ENCODE measurements at places on chromosomes 16 and 17.

DNA sequence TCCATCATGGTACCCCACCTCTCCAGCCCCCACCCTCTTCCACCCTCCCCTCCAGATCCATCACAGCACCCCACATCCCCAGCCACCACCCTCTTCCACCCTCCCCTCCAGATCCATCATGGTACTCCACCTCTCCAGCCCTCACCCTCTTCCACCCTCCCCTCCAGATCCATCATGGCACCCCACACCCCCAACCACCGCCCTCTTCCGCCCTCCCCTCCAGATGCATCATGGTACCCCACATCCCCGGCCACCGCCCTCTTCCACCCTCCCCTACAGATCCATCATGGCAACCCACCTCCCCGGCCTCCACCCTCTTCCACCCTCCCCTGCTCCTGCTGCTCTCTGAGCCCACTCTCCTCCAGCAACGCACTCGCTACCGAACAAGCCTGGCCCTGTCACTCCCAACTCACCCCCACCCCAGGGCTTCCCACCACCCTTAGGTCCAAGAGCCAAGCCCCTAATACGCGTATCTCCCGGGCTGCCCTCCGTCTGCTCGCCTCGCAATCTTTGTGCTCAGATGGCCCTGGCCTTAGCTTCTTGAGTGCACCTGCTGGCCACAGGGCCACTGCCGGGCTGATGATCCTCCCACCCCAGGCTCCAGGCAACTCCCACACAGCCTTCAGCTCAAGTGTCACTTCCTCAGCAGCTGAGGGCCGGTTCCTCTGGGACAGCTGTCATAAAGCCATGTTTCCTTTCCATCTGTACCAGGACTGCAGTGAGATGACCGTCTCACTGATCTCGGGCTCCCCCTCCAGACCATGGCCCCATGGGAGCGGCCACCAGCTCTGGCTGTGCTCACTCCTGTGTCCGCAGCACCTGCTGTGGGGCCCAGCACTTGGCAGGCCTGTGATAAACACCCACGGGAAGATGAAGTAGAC, 25.5 kb downstream of the KDM8 start:
- DNase-seq = peak; percentile 52

DNA sequence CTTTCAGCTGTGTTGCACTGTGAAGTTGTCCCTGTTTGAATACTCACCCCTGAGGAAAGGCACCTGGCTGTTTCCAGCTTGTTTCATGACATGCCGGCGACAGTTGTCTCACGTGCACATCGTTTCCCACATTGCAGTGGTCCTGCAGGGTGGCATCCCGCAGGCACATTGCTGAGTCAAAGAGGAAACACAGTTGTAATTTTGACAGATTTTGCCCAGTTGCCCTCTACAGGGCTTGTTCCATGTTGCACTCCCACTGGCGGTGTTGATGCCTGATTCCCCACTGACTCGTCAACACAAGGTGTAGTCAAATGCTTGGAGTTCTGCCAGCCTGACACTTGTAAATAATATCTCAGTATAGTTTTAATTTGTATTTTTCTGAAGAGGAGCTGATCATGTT, 23.8 kb downstream of the EPN2 start:
- no peak for DNase-seq

GRCh38 chr16:72797621-72798020, 250.3 kb downstream of the ZFHX3 start:
- DNase-seq = no peak

DNA sequence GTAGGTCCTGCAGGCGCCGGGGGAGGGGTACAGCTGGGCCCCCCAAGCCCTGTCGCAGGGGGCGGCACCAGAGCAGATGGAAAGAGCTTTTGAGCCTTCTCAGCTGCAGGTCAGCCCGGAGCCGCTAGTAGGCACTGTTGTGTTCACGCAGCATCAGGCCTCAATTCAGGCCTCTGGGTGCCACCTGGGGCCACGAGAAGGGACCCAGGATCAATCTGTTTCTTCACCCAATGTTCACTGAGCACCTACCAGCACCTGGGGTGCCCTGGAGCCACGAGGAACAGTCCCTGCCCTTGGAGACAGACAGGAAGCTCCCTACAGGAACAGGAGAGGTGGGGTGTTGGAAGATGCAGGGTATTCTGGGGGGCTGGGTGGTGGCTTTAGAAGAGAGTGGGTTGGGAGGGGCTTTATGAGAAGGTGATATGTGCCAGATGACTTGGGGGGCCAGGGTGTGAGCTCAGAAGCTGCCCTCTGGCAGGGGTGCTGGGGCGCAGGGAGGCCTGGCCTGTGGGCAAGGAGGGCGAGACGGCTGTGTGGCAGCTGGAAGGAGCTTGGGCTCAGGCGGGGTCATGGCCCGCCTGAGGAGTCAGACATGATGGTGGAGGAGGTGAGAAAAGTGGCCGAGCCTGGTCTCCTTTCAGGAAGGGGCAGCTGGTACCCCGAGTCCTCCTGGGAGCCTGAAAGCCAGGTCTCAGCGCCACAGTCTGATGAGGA, 121.9 kb upstream of the GSE1 start:
- DNase-seq = peak; percentile 30

GRCh38 chr17:44807817-44808155, 22.3 kb downstream of the GJC1 start:
- no peak for DNase-seq

GRCh38 chr17:70520447-70520846, 351.1 kb downstream of the KCNJ2 start:
- no peak for DNase-seq
